ENCODE measurements at places on chromosomes 4 and X. TPM values are rescaled to one million over a fixed set of nuclear protein-coding genes. Genes with fewer than 3 reads are reported as not detected.

The TLR8 gene
- total RNA-seq = not detected

The PAGE5 gene
- not detected for total RNA-seq

The FAM156A gene
- 9.2 TPM for total RNA-seq

The RPS6KA6 gene
- 1.4 TPM for total RNA-seq

The STATH gene
- total RNA-seq = not detected

The NUDT11 gene
- 0.74 TPM for total RNA-seq

The RAB40AL gene
- 0.14 TPM for total RNA-seq

The VCX gene
- total RNA-seq = not detected

The TEX11 gene
- not detected for total RNA-seq
